ENCODE measurements at places on chromosomes 7 and 10. TPM values are rescaled to one million over a fixed set of nuclear protein-coding genes. Genes with fewer than 3 reads are reported as not detected.

SYT15 gene
- 0.11 TPM for total RNA-seq

PRSS58 gene
- total RNA-seq: not detected

GRCh38 chr10:31622978-31623377 is 304.0 kb downstream of the ZEB1 start:
- DNase-seq: no peak

TET1 gene
- total RNA-seq: 0.21 TPM

DNA sequence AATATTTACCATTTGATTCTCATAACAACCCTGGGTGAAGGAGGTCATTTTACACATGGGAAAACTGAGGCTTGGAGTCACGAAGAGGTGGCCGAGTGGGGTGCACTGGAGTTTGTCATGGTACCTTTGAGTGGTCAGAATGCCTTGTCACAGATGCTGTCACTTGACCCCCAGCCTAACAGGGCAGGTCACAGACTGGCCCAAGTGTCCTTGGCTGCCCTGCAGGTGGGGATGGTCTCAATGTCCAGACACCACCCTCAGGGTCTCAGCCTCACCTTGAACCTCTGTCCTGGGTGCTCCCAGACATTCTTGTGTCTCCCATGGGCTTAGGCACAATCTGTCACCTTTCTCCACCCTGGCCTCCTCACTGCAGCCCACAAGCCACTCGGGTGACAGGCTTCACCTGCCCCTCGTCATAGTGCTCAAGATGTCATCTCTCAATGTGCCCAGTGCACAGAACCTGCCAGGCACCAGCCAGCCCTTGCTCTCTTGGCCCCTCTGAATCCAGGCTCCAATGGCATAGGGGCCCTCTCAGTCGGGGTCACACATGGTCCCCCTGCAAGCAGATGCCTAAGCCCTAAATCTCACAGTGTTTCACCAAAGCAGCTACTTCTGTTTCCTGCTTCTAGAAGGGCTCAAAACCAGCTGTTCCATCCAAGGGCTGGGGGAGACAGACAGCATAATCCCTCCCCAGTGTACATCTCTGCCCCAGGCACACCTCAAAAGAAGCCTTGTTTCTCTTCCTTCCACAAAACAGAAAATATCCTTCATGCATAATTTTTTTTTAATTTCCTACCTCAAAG is 76.8 kb upstream of the NANOS1 start:
- DNase-seq: no peak
